ENCODE measurements at places on chromosomes 6 and 20.
A peak's percentile ranks its signal among the peaks of the same experiment; 100 is the strongest.

- DNase-seq: no peak
Measured at GRCh38 chr6:169568314-169569087, 133.3 kb downstream of the WDR27 start.

GRCh38 chr20:11248687-11249638 lies 575.2 kb upstream of the JAG1 start:
- DNase-seq: no peak

GRCh38 chr6:811191-811590 lies 118.3 kb upstream of the EXOC2 start:
- DNase-seq: no peak

DNA sequence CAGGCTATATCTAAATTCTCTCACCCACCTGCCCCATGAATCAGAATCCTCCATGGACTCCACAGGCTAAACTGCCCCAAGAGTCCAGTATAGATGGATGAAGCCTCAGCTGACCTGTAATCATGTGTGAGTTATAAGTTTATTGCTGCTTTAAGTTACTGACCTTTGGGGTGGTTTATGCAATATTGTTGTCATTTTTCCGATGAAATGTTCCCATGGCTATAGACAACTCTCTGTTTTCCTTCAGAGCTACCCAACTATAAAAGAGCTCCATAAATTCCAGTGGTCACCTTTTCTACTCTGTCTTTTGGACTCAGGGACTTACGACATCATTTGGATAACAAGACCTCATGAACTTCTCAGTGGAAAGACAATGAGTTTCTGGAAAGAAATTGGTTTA lies 212.1 kb downstream of the BMP2 start:
- no peak for DNase-seq

- no peak for DNase-seq
Measured at GRCh38 chr6:111992851-111993250, 61.1 kb upstream of the CCN6 start.

- DNase-seq: no peak
Measured at GRCh38 chr6:113524826-113525225, 332.3 kb upstream of the MARCKS start.

DNA sequence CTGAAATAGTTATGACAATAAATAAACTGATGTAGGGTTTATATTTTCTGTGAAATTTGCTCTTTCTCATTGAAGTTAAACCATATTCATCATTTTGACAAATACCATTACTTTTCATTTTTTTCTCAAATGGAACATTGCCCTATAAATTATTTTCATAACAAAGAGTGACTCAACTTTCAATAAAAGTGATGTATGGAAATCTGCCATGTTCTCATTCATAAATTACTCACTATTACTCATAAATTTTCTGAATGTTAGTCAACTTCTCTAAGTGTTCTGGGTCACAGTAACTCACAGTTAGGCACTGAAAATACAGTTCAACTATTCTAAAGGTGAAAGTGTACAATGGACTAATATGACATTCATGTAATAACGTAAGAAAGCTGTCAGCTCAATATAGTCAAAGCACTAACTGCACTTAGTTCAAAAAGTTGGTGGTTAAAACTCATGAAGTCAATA lies 19.0 kb upstream of the STX11 start:
- no peak for DNase-seq

- DNase-seq: no peak
Measured at GRCh38 chr20:33370291-33370690, 31.0 kb downstream of the CDK5RAP1 start.

- DNase-seq: no peak
Measured at GRCh38 chr6:10412461-10413261, 2.2 kb downstream of the TFAP2A start.

- DNase-seq: no peak
Measured at GRCh38 chr6:47407300-47408281, 70.0 kb upstream of the CD2AP start.

GRCh38 chr6:23690453-23691049 lies 435.5 kb upstream of the NRSN1 start:
- no peak for DNase-seq

GRCh38 chr6:88166493-88167351 lies 575 bp upstream of the CNR1 start:
- no peak for DNase-seq

DNA sequence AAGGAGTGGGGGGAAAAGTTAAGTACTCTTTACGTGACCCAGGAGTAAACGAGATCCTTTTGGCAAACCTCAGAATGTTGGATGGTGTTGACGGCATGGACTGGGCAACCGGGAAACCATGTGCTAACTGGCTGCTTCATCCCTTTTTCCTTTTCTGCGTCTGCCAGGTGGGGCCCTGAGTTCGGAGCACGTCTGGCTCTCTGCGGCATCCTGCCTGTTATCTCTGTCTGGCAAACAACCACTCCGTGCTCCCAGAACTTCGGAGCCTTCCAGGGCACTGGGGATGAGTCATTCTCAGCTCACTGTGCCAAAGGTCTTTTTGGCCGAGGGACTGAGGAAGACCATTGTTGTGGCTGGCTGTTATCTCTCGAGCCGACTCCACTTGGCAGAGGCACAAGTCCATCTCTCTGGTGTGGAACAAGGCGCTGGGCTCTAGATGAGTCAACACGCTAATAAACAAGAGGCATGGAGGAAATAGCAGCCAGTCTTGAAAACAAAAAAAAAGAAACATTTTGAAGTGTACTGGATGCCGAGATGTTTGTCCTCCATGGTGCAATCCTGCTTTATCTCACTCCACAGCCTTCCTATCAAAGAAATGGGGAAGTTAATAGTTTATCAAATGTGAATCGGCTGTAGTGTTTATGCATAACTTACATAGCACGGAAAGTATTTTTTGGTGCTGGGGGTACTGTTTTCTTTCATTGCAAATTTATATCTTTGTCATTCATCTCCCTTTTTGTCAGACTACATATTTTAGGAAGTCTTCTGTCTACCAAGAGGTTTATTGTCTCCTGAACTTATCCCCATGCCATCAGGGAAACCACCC lies 64.6 kb upstream of the TXNDC5 start:
- DNase-seq: no peak

- no peak for DNase-seq
Measured at GRCh38 chr20:20548527-20549266, 163.7 kb downstream of the RALGAPA2 start.

DNA sequence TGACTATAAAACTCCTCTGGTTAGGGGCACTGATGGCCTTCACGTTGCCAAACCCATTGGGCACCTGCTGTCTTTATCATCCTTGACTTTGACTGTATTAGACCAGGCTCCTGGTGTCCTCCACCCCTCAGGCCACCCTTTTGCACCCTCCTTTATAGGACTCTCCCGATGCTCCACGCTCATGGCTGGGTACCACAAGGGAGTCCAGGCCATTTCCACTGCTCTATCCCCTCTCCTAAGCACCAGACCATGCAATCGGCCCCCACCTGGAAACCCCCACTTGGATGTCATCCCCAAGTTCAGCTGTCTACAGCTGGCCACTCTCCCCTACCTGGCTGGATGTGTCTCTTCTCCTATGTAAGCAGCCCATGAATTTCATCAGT lies 115.2 kb downstream of the TOX2 start:
- DNase-seq: no peak

- DNase-seq: no peak
Measured at GRCh38 chr20:25288291-25289181, 40.7 kb downstream of the PYGB start.

DNA sequence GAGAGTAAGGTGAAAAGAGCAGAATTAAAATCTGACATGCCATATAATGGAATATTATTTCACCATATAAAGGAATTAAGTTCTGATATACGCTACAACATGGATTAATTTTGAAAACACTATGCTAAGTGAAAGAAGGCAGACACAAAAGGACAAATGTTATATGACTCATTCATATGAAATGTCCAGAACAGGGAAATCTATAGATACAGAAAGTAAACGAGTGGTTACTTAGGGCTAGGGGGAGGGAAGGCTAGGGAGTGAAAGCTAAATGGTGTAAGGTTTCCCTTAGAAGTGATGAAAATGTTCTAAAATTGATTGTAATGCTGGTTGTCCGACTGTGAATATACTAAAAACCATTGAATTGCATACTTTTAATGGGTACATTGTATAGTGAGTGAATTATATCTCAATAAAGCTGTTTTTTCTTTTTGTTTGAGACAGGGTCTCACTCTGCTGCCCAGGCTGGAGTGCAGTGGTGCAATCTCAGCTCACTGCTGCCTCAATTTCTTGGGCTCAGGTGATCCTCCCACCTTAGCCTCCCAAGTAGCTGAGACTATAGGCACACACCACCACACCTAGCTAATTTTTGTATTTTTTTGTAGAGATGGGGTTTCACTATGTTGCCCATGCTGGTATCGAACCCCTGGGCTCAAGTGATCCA lies 8.2 kb downstream of the PRPH2 start:
- no peak for DNase-seq

- no peak for DNase-seq
Measured at GRCh38 chr6:145483191-145483996, 251.9 kb downstream of the EPM2A start.

- no peak for DNase-seq
Measured at GRCh38 chr6:42154461-42155209, 12.2 kb upstream of the C6orf132 start.

- DNase-seq: no peak
Measured at GRCh38 chr6:21533678-21534077, 59.9 kb upstream of the SOX4 start.

- DNase-seq: no peak
Measured at GRCh38 chr20:38844963-38845362, 39.5 kb downstream of the PPP1R16B start.

- DNase-seq: no peak
Measured at GRCh38 chr6:37938909-37939308, 119.4 kb downstream of the ZFAND3 start.

DNA sequence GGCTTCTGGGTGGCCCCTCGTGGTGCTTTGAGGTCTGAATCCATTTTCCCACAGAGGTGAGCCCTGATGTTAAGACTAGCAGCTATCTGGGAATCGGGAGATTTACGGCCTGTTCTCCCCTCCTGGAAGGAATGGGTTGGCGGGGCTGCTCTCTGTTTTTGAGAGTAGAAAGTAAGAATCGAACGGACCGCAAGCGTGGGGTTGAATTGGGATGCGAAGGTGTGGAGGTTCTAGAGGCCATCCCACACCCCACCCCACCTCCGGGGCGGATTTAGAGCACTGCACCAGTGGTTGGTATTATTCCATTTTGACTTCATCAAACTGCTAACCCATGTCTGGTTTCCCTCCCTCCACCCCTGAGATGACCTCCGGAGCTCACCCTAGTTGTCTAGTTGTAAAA lies 11.5 kb downstream of the PYGB start:
- DNase-seq: no peak

- no peak for DNase-seq
Measured at GRCh38 chr20:53668992-53669391, 75.4 kb upstream of the ZNF217 start.

- DNase-seq: no peak
Measured at GRCh38 chr20:36885356-36885755, 9.4 kb downstream of the TLDC2 start.

- no peak for DNase-seq
Measured at GRCh38 chr20:45016089-45016671, 49.9 kb downstream of the STK4 start.

DNA sequence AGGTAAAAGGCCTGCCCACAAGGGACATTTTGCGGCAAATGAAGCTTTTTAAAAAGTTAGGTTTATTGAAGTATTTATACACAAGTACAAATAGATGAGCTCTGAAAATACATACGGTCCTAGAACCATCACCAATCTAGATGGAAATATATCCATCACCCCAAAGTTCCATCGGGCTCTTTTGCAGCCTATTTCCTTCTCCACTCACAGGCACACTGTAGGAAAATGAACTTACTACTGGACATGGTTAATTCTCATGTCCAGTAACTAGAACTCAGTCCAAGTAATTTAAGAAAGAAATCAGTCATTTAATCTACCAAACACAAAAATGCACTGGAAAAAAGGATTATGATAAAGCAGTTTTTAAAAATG lies 6.2 kb downstream of the PCNA start:
- DNase-seq: no peak

- peak; percentile 83 for DNase-seq
Measured at GRCh38 chr6:10962673-10963072, 75.8 kb downstream of the SYCP2L start.

GRCh38 chr6:170317076-170317475 lies 10.5 kb downstream of the FAM120B start:
- no peak for DNase-seq

DNA sequence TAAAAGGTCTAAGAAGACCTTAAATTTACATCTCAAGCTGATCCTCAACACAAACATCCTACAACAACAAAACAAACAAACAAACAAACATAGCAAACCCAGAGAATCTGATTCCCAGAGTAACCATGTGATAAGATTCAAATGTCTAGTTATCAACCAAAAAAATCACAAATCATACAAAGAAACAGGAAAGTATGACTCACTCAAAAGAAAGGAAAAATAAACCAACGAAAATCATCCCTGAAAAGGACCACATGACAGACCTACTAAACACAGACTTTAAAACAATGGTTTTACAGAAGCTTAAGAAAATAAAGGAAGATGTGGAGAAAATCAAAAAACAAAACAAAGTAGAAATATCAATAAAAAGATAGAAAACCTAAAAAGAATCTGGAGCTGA lies 18.1 kb downstream of the VNN1 start:
- no peak for DNase-seq

DNA sequence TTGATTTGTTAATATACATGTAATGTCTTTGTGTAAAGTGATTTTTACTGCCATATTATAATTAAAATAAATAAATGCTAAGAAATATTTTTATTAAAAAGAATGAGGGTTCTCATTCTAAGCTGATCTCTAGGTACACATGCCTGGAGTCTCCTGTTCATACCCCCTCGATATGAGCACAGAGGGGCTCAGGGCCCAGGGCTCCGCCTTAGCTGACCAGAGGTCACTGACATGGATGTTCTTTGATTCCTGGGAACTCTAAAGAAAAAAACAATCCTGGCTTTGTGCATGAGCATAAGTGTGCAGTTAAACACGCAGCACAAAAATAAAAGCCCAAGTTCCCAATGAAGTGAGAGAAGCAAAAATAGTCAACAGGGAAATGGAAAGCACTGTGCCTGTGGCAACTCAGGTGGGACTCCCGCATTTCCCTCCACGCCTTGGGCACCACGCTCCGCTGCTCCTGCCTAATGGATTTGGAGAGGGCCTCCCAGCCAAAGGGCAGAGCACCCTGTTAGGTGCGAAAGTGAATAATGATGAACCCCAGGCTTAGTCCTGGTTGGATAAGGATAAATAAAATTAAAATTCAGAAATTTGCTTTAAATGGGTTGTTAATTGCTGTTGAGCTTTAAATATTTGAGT lies 33.3 kb upstream of the QKI start:
- no peak for DNase-seq

- no peak for DNase-seq
Measured at GRCh38 chr6:104638841-104639290, 220.9 kb downstream of the HACE1 start.

DNA sequence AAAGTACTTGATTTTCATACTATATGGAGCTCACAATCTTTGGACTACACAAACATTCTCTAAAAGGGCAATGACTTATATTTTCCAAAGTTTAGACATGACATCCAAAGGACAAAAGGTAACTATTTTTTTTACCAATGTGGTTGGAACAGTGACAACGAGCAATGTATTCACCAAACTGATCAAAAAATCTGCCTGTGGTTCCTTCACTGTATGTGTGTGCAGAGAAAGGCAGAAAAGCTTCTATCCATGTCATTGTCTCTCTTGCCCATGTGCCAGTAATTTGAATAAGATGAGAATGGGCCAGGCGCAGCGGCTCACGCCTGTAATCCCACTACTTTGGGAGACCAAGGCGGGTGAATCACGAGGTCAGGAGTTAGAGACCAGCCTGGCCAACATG lies 25.5 kb downstream of the MCUR1 start:
- no peak for DNase-seq

GRCh38 chr6:132790450-132790849 lies 8.0 kb downstream of the SLC18B1 start:
- DNase-seq: no peak

GRCh38 chr6:137601471-137601870 lies 107.3 kb upstream of the OLIG3 start:
- DNase-seq: no peak
